ENCODE measurements at places on chromosomes 2 and 18. TPM values are rescaled to one million over a fixed set of nuclear protein-coding genes. Genes with fewer than 3 reads are reported as not detected.

XIRP2 gene
- 0.36 TPM for polyA plus RNA-seq

ING5 gene
- polyA plus RNA-seq, result 22.4 TPM

TCF23 gene
- not detected for polyA plus RNA-seq

SERPINB12 gene
- not detected for polyA plus RNA-seq

DNA sequence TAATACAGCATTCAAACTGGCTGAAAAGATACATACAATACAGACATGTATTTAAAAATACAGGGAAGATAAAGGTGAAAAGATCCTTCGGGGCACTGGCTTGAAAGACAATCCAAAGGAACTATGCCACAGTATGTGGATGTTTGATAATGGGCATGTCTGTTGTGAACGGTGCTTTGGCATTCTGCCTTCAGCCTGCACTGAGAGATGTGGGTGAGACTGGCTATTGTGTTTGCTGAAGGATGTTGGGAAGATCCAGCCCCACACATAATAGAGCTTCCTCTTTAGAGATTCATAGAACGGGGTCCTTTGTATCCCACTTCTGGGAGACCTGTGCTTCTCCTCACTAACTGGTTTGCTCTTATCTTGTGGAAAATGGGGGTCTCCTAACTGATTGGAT is 65.1 kb upstream of the CXCR4 start:
- DNase-seq, result no peak

GRCh38 chr2:174631009-174631981 is 33.7 kb upstream of the WIPF1 start:
- peak; percentile 54 for DNase-seq

DNA sequence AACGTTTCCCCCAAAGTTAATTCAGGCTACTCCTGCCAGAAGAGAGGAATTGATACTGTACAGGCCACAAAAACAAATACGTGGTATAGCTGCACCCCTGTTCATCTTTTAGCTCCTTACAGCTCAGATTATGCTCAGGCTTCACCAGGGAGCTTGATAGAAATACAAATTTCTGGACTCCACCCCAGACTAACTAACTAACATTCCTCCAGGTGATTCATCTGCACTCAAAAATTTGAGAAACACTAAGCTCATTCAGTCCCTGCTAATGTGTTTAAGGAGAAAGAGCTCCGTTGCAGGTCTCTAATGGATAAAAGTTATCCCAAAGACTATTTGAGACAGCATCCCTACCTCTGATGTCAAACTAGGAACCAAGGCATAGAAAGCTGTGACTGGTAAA is 36.8 kb upstream of the UNC80 start:
- DNase-seq, result no peak

GRCh38 chr2:231926761-231927565 is 767 bp upstream of the NPPC start:
- DNase-seq, result no peak

- DNase-seq, result no peak
These were observed 128.9 kb upstream of the ASB18 start for GRCh38 chr2:236393101-236393500.

GRCh38 chr2:230975927-230976326 is 20.0 kb upstream of the SPATA3 start:
- no peak for DNase-seq

DNA sequence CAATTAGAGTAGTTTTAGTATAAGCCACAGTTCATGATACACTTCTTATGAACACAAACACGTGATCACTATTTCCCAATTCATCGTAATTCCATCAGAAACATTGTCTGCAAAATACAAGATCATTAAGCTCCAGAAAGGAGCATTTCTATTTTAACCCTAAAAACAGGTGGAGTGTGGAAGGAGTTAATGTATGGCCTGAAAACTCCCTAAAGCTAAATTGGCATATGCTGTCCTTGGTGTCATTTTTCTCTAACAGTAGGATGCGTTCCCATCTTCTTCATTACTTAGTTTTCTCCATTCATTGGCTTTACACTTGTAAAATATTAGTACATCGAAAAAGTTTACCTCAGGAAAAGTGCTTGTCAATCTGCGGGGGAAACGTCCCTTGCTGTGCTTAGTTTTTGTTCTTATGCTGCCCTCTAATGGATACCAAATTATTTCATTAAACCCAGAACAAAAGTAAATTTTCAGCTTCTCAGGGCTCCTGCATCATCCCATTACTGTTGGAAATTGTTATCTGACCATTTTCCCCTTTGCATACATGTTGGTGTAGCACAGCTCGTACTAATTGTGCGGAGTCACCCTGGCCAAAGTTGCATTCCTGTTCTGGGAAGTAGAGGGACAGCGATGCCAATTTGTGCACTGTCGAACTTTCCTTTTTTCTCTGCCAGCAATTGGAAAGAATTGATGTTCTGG is 153.4 kb downstream of the GPD2 start:
- DNase-seq, result peak; percentile 11

DNA sequence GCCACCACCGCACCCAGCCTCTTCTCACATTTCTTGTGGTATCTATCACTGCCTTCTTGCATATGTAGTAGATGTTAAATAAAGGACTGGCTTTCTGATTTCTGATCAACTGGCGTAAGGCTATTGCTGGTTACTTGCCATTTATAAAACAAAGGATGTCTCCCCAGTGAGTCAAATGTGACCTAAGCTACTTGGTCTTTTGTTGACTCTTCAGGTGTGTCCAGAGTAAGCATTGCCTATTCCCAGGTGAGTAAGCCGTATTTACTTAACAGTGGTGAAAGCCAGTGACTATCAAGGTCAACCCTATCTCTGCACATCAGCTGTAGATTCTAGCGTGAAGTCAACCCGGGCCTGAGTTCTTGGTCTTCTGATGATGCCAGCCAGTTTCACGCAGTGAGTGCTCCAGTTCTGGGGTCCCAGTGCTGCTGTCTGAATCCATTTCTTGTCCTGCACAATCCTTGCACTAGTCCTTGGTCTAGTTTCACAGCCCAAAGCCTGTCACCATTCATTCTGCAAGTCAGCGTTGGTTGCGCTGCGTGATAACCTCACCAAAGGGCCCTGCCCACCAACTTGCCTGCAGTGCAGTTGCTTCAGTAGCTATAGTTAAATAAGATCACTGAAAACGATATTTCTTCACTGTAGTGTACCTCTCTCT is 120.2 kb downstream of the GBX2 start:
- DNase-seq, result no peak

- DNase-seq, result no peak
These were observed 34.1 kb upstream of the LCLAT1 start for GRCh38 chr2:30412684-30413570.

- DNase-seq, result no peak
These were observed at the start of gene RAMP1 for GRCh38 chr2:237859533-237860272. Gene RAMP1 (plus strand): TSS chr2:237859623. CDS start chr2:237859676, 53 bp downstream.

DNA sequence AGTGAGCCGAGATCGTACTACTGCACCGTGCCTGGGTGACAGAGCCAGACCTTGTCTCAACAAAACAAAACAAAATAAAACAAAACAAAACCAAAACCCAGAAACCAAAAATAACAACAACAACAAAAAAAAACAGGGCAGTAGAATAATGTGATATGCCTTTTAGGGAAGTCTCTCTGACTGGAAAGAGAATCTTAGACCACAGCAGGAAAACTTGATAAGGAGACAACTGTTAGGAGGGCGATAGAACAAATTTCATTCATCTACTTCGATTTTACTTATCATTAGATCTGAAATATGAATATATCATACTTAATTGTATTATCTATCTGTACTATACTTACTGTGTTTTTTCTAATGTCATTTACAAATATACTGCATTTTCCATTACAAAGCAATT is 109.0 kb upstream of the CNTNAP5 start:
- DNase-seq, result no peak

- no peak for DNase-seq
These were observed 475 bp downstream of the B3GNT2 start for GRCh38 chr2:62196278-62196901.

DNA sequence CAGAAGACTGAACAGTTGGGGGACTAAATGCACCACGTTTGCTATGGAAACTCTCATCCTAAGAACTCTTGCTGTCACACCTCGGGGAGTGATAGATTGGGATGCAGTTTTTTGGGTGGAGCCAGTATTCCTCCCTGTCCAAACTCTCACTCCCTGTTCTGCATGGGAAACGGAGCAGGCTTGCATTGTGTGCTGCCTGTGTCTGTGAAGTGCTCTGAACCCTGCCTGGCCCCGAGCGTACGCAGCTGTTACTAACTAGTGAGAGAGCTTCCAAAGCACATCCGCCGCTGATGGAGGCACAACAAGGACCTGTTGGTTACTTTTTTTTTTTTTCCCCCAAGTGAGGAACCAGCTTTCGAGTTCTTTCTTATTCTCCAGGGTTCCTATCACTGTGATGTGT is 195.5 kb downstream of the ANAPC1 start:
- no peak for DNase-seq

DNA sequence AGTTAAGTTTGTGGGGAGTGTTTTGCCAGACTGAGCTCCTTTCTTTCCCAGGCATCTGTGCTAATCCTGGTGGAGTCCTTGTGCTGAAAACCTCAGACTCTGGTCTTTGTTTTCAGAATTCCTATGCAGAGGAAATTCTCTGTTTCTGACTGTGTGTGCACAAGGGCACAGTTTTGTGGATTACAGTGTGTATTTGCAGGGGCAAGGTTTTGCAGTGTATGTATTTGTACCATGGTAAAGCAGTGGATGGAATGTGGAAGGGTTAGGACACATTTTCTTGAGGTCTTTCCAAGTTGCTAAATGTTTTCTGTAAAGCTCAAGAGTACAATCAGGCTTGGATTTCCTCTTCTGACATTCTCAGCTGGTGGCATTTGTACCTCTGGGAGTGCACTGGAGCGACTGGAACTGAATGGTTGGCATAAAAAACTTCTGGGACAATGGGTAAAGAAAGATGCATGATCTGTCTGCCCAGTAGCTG is 139.5 kb upstream of the RND3 start:
- DNase-seq, result no peak

- DNase-seq, result no peak
These were observed 89.6 kb downstream of the UPP2 start for GRCh38 chr2:158191076-158191895.

GRCh38 chr18:52459890-52460289 is 119.9 kb downstream of the DCC start:
- no peak for DNase-seq

DNA sequence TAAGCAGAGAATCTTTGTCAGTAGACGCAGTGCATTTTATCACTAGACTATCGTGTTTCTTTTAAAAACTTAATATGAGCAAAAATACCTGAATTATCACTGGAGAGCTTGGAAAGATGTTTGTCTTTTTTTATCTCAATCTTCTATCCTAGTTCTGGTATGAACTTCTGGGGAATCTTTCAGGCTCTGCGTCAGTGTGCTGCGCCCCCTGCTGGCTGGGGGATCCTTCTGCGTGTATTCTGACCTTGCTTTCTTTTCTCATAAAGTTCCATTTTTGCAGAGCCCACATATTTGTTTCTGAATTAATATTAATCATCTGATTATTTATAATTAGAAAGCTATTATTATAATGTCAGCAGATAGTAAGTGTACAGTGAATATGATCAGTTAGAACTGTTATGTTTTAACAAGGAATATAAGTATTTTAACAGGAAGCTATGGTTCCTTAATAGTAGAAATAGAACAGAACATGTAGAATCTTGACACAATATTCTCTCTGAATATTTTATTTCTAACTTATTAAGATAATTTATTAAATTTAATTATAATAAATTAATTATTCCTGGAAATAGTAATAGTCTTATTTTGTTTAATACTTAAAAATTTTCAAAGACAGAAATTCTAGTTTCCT is 945.0 kb upstream of the CRIM1 start:
- DNase-seq, result no peak

GRCh38 chr2:49794396-49794795 is 640.1 kb upstream of the FSHR start:
- no peak for DNase-seq

GRCh38 chr2:178871536-178871935 is 64.3 kb upstream of the TTN start:
- DNase-seq, result no peak

GRCh38 chr2:115763601-115764000 is 1321.2 kb downstream of the DPP10 start:
- no peak for DNase-seq

- no peak for DNase-seq
These were observed 156.6 kb upstream of the LHCGR start for GRCh38 chr2:48912110-48912509.

DNA sequence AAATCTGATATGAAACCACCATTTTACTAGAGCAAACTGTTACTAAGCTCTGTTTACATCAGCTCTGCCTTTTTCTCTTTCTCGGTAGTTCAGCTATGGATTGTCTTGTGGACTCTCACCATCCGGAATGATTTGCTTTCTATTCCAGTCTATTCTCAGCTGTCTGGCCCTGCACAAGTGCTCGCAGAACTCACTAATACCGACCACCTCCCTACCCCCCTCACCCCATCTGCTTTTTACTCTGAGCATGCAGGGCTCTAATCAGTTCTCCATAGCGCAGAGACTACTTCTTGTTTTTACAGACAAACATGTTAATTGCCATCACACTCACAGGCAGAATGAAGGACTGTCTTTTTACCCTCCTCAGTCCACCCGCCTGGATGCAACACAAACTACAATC is 180.7 kb upstream of the POU3F3 start:
- no peak for DNase-seq

DNA sequence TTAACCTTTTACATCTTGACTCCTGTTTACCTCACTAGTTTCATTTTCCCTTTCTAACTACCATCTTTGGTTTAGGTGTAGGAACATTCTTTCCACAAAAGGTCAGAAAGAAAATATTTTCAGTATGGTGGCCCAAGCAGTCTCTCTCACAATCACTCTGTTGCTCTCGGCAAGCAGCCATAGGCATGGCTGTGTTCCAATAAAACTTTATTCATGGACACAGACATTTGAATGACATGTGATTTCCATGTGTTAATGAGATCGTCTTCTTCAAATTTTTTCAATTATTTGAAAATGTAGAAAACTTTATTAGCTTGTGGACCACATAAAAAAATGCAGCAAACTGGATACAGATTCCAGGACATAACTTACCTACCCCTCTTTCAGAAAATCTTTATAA is 109.7 kb upstream of the CNTNAP5 start:
- DNase-seq, result no peak
